Glomerular endothelial cell (primary cell): ENCODE measurements at places on chromosomes 6 and 20. TPM values are rescaled to one million over a fixed set of nuclear protein-coding genes. Genes with fewer than 3 reads are reported as not detected.

GRCh38 chr20:21505810-21506530, 7.9 kb downstream of the NKX2-2 start:
- no peak for DNase-seq

DNA sequence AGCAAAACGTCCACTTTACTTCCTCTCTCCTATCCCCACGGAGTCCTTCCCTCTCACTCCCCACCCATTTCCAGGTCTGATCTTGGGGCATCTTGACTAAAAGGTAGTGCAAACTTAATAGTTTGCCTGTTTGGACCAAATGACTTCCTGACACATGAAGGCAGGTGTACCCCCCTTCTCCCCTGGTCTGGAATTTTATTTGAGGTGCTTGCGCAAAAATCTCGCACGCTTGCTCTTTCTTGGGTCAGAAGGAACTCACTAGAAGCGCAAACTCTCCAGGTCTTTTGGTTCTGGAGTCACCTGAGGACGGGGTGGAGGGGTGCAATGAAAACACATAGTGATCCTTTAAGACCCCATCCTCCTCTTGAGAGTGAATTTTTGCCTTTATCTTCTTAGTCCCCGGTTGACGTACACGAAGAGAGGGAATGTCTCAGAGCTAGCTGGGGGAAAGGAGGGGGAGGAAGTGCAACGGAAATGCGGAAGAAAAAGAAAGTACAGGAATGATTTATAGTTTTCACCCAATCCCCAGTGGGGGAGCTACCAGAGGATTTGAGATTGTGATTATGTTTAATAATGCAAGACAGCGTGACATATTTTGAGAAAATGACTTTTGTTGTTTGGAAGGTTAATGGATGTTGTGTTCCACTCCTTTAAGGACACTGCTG, 4.9 kb downstream of the ADGRB3 start:
- DNase-seq: no peak

- DNase-seq: no peak
Measured at GRCh38 chr6:52493669-52494068, 73.5 kb downstream of the EFHC1 start.

- no peak for DNase-seq
Measured at GRCh38 chr6:122650403-122650802, 40.2 kb downstream of the PKIB start.

DNA sequence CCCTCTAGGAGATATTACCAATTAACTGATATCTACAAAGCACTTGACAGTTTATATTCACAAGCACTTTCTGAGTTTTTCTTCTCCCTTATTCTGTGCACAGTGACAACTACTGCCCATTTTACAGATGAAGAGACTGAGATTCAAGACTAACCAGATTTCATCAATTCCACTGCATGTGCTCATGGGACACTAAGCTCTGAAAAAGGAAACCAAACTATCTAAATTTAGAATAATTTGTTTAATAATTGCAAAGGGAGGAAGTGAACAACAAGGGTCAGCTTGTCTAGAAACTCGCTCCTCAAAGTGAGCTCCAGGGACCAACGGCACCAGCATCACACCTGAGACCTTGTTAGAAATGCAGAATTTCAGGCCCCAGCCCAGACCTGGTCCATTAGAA, 50.8 kb upstream of the MYLIP start:
- DNase-seq: no peak

PRDM1 gene
- total RNA-seq: 3.8 and 11.7 TPM in 2 replicates

NRN1 gene
- total RNA-seq: 28.3 and 34.5 TPM in 2 replicates

OR14J1 gene
- total RNA-seq: not detected in 2 replicates

CRISP2 gene
- not detected in 2 replicates for total RNA-seq
